ENCODE measurements at places on chromosomes 4 and X.

GRCh38 chr4:15163284-15163645, 161.0 kb downstream of the CPEB2 start:
- no peak for DNase-seq

- DNase-seq, result no peak
Measured at GRCh38 chrX:54633641-54634040, 103.6 kb downstream of the GNL3L start.

- DNase-seq, result peak; percentile 14
Measured at GRCh38 chrX:101759000-101759399, 99.3 kb upstream of the ARMCX2 start.

GRCh38 chr4:3510481-3510880, 21.7 kb downstream of the LRPAP1 start:
- DNase-seq, result no peak

- no peak for DNase-seq
Measured at GRCh38 chrX:103919270-103919637, 43.2 kb upstream of the TMSB15B start.

DNA sequence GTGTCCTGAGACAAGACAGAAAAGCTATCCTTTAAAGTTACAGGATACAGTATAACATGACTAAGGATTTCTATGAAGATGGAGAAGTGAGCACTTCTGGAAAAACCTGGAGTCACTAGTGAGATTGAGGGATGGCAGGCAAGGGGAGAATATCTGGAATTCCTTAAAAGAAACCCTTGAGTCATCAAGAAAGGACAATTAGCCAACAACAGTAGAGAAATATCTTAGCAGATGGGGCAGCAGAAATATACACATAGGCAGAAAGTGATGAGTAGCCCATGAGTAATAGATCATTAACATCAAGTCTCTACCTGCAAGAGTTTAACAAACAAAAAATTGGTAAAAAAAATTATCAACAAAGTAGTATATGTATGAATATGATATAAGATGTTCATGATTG, 858.8 kb upstream of the FRG1 start:
- no peak for DNase-seq

DNA sequence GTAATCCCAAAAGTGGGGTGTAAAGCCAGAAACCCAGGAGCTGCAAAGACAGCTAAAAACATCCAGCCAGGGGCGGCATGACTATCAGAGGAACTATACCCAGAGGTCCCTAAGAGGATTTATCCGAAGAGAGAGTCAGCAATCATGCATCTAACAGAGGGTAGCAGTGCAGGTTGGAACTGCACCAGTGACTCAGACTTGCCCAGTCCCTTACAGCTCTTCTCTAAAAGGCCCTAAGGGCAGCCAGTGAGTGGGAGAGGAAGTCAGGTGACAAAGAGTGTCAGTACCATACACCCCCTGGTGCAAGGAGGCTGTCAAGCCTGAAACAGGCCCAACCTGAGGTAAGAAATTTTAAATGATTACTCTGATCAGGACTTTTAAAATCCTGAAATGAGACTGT, 88.1 kb downstream of the CAMK2D start:
- DNase-seq, result peak; percentile 17

GRCh38 chr4:176805155-176805554, 12.4 kb upstream of the VEGFC start:
- no peak for DNase-seq

DNA sequence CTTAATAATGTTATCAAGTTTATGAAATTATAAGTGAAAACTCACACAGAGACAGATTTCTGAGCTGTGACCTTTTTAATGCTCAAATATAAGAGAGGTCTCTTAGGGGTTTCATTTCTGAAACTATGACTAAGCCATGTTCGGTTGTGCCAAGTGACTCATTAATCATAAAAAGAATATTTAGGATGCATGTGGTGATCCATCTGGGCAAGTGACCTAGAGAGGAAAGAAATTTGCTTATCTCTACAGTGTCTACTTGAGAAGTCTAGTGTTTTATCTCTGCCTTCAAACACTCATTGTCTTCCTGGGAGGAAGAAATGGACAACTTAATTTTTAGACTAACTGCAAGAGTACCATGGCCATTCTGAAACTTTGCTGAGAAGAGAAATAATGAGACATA, 545.3 kb upstream of the GRID2 start:
- DNase-seq, result no peak

DNA sequence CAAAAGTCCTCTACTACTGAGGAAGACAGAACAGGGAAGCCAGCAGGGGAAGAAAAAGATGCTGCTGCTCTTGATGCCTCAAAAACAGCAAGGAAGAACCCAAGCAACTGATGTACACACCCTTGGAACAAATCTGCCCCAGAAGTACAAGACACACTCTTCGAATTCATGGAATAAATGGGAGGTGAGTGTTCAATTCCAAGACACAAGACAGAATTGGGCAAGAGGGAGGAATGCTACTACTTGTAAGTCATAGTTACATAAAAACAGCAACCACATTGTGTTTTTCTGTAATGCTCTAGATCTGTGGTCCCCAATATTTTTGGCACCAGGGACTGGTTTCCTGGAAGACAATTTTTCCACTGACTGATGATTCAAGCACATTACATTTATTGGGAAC, 58.0 kb upstream of the H2AZ1 start:
- no peak for DNase-seq

- DNase-seq, result no peak
Measured at GRCh38 chr4:189436207-189436606, 504.5 kb upstream of the FRG1 start.

GRCh38 chr4:87316961-87317360, 5.7 kb downstream of the HSD17B13 start:
- no peak for DNase-seq

- no peak for DNase-seq
Measured at GRCh38 chr4:139959396-139959795, 194.6 kb downstream of the MAML3 start.

DNA sequence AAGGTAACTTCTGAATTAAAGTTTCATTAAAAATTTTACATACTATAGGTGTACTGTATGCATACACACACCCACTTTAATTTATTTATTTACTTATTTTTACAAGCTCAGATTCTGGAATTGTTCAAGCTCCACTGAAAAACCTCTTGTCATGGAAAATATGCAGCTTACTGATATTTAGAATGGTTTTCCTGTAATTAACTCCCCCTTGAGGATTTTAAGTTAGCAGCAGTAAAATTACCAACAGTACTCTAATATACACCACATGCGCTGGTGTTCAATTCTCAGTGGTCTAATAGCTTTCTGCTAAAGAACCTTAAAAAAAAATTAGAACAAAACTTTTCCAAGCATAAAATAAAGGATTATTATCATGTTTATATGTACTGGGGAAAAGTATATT, 12.0 kb downstream of the MAB21L2 start:
- no peak for DNase-seq

DNA sequence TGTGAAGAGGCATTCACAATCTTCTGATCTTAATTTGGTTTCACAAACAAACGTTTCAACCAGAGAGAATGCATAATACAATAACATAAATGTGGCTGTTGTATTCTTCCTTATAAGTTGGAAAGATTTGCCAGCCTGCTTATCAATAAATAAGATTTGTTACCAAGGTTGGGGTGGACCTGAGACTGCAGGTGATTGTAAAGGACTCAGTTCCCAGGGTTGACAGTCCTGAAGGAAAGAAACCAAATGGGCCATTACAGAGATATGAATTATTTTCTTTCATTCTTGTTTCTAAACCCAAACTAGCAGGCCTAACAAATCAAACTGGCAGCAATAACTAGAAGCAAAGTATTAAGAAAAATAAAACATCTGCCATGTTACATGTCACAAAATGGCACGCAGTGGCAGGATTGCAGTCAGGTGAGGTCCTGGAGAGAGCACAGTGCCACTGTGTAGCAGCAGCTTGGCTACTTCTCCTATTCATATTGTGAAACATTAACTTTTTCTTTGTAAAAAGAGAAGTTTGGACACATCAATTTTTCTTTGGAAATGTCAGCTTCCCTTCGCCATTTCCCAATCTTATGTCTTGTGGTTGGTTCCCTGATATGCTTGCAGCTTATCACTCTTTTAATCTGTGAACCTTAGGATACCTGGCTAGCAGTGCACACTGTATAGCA, 133.8 kb upstream of the EMCN start:
- DNase-seq, result no peak

- DNase-seq, result no peak
Measured at GRCh38 chrX:19673375-19674040, 158.2 kb upstream of the MAP3K15 start.

DNA sequence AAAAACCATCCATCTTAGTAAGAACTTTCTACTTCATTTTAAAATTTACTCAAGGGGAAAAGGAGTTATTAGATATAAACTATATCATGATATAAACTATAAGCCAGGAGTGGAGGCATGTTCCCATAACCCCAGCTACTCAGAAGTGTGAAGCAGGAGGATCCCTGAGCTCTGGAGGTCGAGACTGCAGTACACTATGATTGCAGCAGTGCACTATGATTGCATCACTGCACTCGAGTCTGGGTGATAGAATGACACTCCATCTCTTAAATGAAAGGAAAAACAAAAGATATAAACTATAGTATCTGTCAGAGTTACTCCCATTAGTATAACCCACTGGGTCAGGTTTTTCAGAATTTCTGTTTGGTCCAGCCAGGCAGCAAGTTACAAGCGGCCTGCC, 47.6 kb downstream of the RPS3A start:
- DNase-seq, result no peak

DNA sequence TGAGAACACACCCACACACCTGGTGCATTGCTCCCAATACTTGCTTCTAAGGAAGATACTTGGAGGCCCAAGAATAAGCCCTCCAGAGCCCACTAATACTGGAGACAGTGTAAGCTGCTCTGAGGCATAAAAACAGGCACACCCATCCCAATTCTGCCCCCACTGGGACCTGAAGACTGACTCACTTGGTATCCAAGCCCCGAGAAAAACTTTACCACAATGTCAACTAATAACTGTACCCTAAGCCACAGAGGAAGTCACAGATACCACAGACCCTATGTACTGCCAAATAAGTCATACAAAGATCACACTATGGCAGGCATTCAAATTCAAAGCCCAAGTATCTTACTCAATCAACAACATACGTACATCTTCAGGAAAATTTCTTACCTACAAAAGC, 398.2 kb upstream of the SPANXN1 start:
- no peak for DNase-seq

DNA sequence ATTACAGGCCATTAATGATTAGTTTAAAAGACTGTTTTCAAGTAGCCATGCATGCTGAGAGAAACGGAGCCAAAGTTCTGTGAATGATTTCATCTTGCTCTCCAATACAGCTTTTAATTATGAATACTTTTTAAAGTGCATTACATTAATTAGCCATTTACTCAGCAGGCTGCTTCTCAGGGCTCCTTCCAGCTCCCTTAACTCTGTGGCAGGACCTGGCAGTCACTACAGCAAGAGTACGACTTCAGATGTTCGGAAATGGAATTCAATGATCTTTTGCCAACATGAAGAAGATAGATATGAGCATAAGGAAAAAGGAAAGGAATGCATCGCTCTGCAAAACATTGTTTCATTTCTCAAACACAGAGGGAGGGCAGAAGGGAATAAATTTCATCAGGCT, 987.2 kb downstream of the PDHA2 start:
- DNase-seq, result no peak

GRCh38 chr4:2364654-2365053, 53.8 kb downstream of the ZFYVE28 start:
- DNase-seq, result peak; percentile 53

DNA sequence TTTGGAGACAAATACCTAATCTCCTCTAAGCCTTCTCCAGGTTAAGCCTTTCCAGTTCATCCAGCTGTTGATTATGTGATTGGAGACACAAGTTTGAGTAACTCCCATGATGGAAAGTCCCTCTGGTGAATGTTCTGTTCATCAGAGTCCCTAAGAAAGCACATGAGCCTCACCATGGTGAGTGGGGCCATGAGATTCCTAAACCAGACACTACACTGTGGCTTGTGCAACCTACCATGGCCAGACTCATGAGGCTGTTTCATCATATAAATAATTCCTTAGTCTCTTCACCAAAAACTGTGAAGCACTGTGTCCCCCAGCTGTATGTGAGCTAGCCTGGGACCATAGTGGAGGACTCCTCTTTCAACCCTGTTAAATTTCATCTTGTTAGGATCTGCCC, 14.4 kb downstream of the PKD2 start:
- no peak for DNase-seq

GRCh38 chr4:123190176-123190575, 206.4 kb upstream of the SPRY1 start:
- no peak for DNase-seq

DNA sequence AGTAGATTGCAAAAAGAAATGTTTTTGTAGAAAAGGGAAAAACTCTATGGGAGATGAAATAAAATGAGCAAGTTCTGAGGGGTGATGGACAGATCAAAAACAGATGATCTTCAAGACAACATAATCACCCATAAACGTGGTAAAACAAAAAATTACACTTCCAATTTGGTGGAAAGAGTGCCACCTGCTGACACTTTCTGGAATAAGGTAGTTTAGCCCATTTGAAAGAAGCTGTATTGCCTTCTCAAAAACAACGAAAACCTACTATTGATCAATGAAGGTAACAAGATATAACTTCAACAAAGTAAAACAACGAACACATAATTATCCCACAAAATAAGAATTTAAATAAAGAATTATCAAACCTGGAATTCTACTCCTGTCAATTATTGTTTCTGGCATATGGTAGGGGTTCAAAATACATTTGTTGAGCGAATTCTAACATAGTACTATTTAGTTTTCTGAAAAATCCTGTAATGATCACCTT, 2.5 kb downstream of the COQ2 start:
- DNase-seq, result peak; percentile 66

DNA sequence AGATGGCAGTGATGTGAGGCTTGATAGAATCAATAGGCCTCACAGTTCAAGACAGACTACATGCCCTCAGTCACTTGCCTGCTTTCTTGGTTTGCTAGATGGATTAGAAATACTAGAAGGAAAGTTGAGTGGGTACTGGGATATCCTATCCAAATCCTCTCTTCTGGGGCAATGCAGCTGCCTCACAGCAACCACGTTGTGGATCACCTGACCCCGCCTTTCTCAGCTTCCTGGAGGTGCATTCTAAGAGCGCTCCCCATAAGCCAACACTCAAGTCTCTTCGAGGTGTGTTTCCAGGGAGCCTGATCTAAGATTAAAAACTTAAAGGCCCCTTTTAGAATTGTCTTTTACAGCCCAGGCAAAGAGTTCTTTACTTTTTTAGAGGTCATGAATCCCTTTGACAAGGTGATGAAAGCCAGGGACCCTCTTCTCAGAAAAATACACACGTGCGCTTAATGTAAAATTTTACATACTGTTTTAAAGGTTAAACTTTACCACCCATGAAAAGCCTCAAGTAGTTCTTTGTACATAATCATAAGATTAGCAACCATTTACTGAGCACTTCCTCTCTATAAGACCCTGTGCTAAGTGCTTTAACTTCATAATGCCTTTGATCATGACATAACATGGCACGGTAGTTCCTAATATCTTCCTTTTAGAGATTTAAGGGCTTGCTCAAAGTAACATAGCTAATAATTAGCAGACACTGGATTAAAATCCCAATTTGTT, 840 bp upstream of the RPL34 start:
- no peak for DNase-seq

GRCh38 chr4:100679926-100680325, 162.1 kb upstream of the EMCN start:
- DNase-seq, result no peak

- DNase-seq, result no peak
Measured at GRCh38 chr4:2651546-2651945, 104.6 kb downstream of the TNIP2 start.

- no peak for DNase-seq
Measured at GRCh38 chrX:46673620-46674359, 85.1 kb downstream of the SLC9A7 start.
